ENCODE measurements at places on chromosomes 5 and 9.

GRCh38 chr5:101534491-101535110, 631.5 kb upstream of the ST8SIA4 start:
- DNase-seq = no peak

- no peak for DNase-seq
These were observed 961.3 kb upstream of the CTNND2 start for GRCh38 chr5:12865529-12865928.

GRCh38 chr5:22779499-22779898, 73.6 kb downstream of the CDH12 start:
- no peak for DNase-seq

DNA sequence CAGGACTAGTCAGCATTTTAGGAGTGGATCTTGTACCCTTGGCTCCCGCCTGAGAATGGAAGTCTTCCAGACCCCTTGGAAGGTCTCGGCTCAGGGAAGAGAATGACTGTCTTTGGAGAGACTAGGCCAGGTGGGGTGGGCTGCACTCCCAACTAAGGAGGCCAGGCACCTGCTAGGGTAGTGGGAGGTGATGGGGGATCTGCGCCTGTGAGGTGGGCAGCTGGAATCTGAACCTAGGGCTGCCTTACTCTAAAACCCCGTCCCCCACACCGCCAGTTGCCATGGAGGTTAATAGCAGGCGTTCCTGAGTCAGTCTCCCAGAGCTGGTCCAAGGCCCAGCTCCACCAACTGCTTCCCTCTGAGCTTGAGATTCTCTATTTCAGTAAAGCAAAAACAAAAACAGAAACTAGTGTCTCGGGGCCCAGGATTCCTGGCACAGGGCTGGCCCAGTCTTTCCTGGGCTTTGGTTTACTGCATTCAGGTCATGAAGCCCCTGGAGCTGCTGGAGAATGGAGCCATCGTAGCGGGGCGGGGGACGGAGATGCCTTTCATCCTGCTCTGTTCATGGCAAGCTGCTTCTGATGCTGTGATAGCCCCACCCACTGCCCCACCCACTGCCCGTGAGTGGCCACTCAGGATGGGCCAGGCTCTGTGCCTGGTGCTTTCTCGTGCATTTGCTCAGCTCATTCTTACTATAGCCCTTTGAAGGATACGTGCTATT, 57.5 kb downstream of the DAB2IP start:
- no peak for DNase-seq

- no peak for DNase-seq
These were observed 465.5 kb downstream of the DNAH5 start for GRCh38 chr5:13478831-13479465.

DNA sequence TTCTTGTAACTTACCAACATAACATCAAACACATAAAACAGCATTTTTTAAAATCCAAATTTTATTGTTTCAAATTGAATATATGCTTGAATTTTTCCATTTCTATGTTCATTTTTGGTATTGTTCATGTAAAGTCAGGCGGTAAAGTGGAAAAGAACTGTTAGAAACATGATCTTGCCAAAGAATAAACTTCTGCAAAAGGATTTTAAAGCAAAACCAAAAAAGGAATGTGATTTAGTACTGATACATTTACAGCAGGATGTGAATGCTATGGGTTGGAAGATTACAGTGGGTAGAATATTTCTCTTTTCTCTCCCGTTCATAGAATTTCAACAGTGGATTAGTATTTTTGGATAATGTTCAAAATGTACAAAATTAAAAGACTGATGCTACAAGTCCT, 277.2 kb upstream of the MPDZ start:
- no peak for DNase-seq

- DNase-seq = no peak
These were observed 5.4 kb upstream of the CSF2 start for GRCh38 chr5:132067941-132068808.

DNA sequence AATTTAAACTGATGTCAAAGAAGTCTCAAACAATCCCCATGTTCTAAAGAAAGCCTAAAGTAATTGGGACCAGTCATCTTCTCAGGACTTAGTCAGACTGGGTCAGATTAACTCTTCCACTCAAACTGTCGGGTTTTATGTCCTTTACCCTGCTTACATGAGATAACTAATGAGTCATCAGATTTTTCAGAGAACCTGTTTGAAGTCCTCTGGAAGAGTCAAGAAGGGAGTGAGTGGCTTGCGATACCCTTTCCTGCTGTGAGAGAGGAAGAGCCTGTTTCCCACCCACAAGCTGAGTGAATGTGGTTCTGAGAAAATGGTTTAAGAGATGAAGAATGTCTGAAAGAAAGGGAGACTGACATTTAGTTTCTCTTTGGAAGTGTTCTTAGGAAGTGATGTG, 1866.7 kb upstream of the C9orf72 start:
- no peak for DNase-seq

GRCh38 chr5:136028782-136029742, at the start of gene TGFBI:
TSS of gene TGFBI (plus strand) at chr5:136028988. CDS start at chr5:136029056, 68 bp downstream.
- DNase-seq = no peak

- DNase-seq = no peak
These were observed 244.4 kb downstream of the FANCC start for GRCh38 chr9:95073042-95073607.

- DNase-seq = no peak
These were observed 477.3 kb downstream of the ISL1 start for GRCh38 chr5:51860532-51861018.
